ENCODE measurements at places on chromosomes 12 and 14.

GRCh38 chr12:92276276-92276675 is 130.6 kb upstream of the BTG1 start:
- no peak for ATAC-seq

- ATAC-seq: no peak
Observed at GRCh38 chr12:131510431-131510830, 200.5 kb upstream of the SFSWAP start.

DNA sequence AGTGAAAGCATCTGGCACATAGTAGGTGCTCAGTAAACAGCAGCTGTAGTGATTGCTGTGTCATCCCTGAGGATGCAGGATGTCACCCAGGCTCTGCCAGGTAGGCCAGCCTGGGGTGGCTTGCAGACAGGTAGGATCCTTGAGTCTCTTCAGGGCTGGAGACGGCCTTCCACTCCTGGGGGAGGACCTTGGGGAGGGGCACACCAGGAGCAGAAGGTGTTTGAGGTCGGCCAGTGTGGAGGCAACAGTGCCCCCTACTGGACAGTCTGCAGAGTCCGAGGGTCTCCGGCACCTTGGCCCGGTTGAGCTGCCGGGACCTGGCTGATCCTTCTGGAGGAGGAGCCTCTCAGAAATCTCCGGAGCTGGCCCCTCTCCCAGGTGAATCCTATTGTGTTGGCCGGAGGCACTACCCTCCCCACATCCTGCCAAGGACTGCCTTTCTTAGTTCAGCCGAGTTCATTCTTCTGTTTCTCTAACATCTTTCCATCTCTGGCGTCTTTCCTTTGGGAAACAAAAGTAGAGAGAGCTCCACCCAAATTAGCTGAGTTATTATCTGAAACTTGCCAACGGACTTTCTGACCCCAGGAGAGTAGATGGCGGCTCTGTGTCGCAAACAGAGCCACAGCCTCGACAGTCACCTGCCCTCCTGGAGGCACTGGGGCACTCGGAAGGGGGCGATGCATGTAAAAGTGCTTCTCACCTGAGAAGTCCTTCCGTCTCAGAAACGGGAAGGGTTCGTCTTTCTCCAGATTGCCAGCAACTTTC is 41.8 kb upstream of the CLMN start:
- ATAC-seq: peak; percentile 80

DNA sequence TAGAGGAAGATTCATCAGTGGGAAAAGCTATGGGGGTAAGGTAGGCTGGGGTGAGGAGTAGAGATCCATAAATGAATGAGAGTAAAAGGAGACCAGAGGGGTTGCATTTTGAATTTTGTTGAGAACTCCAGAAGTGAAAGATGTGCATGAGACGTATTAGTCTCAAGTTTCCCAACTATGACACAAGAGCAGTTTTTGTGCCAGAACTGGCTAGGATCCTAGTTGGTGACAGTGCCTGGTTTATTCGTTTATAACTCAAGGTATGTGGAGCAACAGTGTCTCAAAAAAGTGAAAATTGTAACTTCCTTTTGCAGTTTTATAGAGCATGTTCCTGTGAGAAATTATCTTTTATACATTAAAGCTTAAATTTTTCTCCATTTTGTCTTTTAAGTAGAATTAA is 377.0 kb downstream of the NPAS3 start:
- ATAC-seq: no peak

- ATAC-seq: no peak
Observed at GRCh38 chr12:97927977-97928376, 465.4 kb downstream of the RMST start.

- ATAC-seq: no peak
Observed at GRCh38 chr12:108638997-108639822, 5.5 kb upstream of the SELPLG start.

DNA sequence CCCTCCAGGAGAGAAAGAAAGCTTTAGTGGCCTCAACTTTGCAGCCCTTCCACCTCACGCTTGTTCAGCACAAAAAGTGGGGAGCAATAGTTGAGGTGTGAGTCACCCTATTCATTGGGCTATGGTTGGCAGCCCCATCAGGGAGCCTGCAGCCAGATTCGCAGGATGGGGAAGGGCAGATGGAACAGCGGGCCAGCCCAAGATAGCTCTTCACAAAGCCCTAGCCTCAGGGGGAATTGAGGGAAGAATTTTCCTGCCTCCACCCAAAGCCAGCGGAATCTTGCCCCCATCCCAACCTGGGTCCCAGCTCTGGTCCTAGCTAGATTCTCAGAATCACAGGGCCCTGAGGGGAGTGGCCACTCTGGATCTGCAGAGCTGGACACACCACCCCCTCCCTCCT is 3.6 kb upstream of the KRT5 start:
- ATAC-seq: no peak

GRCh38 chr12:41897593-41897992 is 247.1 kb downstream of the GXYLT1 start:
- ATAC-seq: no peak

DNA sequence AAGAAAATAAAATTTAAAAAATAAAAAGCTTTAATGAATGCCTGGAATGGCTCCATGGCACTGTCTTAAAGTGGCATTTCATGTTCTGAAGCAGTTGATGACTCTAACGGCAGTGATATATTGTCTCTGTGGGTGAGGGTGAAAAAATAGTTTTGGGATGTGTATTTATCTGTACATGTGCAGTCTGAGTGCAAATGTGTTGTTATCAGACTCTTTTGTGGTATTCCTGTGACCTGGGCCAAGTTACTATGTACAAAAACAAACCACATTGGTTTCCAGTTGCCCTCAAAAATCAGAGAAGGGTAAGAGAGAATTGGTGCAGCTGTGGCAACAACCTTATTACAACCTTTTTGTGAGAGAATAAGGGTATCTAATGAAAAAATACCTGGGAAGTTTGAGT is 81.7 kb upstream of the CCDC91 start:
- ATAC-seq: no peak

DNA sequence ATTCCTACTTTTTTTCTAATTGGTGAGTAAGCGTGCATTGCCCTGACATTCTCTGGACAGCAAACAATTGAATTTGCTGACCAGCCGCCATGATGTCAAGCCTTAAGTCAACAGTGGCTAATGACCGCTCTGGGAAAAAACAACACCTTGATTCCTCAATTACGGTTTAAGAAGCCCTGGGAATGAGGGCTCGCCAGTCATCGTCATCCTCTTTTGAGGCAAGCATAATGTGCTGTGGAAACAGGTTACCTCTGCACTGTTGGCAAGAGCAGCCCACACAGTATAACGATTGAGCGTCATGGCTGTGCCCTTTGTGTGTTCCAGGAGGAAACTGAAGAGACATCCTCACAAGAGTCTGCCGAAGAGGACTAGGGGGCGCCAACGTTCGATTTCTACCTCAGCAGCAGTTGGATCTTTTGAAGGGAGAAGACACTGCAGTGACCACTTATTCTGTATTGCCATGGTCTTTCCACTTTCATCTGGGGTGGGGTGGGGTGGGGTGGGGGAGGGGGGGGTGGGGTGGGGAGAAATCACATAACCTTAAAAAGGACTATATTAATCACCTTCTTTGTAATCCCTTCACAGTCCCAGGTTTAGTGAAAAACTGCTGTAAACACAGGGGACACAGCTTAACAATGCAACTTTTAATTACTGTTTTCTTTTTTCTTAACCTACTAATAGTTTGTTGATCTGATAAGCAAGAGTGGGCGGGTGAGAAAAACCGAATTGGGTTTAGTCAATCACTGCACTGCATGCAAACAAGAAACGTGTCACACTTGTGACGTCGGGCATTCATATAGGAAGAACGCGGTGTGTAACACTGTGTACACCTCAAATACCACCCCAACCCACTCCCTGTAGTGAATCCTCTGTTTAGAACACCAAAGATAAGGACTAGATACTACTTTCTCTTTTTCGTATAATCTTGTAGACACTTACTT is 138.9 kb downstream of the HMGA2 start:
- ATAC-seq: no peak

- ATAC-seq: no peak
Observed at GRCh38 chr12:114579389-114579788, 104.6 kb downstream of the TBX3 start.

DNA sequence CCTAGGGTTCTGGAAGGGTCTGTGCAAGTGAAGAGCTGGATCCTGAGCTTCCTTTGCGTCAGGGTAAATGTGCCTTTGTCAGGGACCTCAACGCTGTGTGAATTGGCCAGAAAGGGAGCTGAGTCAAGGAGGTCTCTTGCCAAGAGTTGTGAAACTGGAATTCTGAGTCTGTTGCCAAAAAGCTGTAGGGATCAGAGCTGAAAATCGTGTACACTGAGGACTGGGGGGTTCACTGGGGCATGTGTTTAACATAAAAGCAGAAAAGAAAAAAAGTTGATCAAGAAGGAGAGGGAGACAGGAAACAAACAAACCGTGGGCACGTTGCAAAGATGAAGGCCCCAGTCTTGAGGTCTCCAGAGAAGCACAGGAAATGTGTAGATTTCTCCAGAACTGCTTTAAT is 1081.5 kb downstream of the VRK1 start:
- ATAC-seq: no peak

DNA sequence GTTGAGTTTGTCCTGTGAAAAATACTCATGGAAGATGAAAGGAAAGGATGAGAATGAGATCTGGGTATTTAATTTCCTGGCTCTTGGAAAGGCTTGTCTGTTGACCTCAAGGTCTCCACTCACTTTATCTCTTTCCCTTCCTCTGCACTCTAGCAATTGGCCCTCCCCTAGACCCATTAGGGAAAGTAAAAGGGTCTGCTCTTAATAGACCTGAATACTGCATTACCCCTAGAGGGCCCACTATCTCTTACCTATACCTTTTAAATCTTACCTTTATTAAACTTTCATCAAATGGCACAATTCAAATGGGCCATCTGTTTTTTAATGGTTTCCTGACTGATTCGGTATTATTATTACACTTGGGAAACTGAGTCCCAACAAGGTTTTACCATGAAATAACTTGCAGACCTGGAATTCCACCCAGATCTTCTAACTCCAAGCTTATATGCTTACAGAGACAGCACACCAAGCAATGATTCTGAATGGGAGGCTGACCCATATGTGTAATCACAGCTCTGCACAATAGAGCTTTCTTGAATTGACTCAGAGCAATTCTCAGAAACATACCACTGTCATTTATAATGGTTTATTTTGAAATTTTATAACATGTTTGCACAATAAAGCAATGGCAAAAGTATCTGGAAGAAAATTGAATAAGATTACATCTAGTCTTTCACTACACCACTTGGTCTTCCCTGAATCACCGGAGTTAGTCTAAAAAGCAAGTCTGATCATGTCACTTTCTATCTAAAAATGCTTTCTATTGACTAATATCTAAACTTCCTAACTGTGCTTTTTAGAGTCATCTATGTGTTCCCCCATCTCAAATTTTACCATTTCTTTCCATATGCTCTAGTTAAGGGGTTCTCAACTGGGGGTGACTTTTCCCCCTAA is 618.5 kb downstream of the NRXN3 start:
- ATAC-seq: no peak

- ATAC-seq: no peak
Observed at GRCh38 chr14:24398293-24398652, 530 bp upstream of the NYNRIN start.

GRCh38 chr12:56599797-56600196 is 30.3 kb downstream of the BAZ2A start:
- ATAC-seq: no peak

DNA sequence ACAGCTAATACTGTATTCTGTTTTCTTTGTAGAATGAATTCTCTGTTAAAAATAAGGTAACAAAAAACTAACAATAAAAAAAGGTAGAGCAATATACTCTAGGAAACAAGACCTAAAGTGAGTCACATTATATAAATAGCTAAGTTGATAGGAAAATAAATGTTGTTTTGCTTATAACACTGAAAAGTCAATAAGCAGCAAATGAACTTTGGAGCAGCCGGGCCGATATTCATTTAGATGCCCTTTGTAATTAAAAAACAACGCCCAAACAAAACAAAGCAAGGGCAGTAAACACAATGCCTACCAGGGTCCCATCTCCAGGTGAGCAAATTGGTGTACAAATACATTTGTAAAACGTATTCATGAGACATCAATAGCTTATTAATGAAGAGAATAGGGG is 227.6 kb upstream of the FOXN3 start:
- ATAC-seq: no peak

DNA sequence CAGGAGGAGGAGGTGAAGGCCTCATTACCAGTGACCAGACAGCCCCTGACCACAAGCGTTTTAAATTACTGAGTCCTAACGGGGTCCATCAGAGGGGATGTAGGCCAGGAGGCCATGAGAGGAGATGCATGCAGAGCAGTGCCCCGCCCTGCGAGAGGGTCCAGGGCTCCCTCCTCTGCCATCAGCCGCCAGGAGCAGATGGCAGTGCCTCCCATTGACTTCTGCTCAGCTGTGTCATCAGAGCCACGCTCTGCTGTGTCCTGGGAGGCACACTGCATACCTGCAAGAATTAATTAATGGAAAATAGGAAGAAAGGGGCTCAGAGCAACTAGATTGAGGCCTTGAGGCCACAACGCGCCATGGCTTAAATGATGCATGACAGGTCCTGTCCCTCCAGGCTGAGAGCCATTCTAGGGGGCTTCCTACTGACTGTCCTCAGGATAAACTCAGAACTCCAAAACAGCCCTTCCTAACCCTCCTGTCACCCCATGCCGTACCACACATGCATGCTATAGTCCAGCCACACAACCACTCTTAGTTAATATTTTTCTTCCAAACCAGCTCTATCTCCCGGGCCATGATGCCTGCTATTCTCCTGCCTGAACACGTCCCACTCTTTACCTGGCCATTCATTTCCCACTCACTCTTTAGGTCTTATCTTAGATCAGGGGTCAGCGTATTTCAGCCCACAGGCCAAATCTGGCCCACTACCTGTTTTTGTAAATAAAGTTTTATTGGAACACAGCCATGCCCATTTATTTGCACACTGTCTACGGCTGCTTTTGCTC is 235.8 kb downstream of the KSR2 start:
- ATAC-seq: no peak

DNA sequence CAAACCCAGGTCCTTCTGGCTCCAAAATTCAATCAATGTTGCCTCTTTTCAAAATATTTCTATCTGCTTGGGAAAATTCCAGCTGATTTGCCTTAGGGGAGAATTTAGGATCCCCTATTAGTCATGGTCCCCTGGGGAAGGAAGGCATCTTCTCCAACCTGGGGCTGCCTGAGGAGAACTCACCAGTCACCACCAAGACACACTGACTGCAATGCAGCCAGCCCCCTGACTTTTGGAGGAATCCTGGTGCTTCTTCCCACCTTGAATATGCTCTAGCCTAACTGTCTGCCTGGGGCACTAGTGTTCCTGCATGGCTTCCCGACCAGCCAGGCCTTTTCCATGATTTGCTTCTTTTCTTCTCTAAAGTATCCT is 71.8 kb upstream of the BCL2L14 start:
- no peak for ATAC-seq

- ATAC-seq: no peak
Observed at GRCh38 chr12:6218347-6218925, 18.2 kb downstream of the CD9 start.

DNA sequence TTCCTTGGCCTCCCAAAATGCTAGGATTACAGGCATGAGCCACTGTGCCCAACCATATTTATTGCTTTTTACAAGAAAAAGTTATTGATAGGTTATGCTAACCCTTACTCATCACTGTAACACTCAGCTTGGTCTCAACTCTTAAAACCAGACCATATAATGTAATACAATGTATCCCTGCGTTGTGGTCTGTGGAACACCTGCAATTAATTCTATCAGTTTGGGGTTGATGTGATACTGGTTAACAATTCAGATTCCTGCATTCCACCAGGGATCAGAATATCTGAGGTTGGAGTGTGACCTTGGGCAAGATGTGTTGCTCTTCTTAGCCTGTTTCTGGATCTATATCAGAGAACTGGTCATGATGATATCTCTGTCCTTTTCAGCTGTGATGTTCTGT is 419.0 kb downstream of the RAD51B start:
- ATAC-seq: no peak

Measured in stimulated activated memory B cell treated with anti-CD40 and anti-IgM and Interleukin-4, amounts not matched to agents 10 μg/mL and 1 μg/mL and 100 μg/mL, for 72 hours (primary cell).